ENCODE measurements at places on chromosomes 16 and 17. TPM values are rescaled to one million over a fixed set of nuclear protein-coding genes. Genes with fewer than 3 reads are reported as not detected.

Gene ACSM2A
- total RNA-seq = not detected

Gene MYL11
- total RNA-seq = not detected

Gene FZD2
- total RNA-seq = 6.9 TPM

Gene PPP1R1B
- total RNA-seq = 20.7 TPM

Gene COIL
- 21.4 TPM for total RNA-seq

Gene ACLY
- 106 TPM for total RNA-seq

Gene CDK12
- 19.7 TPM for total RNA-seq

Gene MT1G
- 0.74 TPM for total RNA-seq

Gene MT3
- 12.8 TPM for total RNA-seq

Gene VPS35
- 108 TPM for total RNA-seq

Gene TXNDC11
- 10.3 TPM for total RNA-seq

Gene COL1A1
- total RNA-seq = 41.1 TPM

Gene KRTAP1-5
- not detected for total RNA-seq

Gene PABPN1L
- total RNA-seq = 0.49 TPM

Gene KRTAP2-2
- total RNA-seq = not detected

Gene EVPLL
- total RNA-seq = not detected

Gene WFDC1
- total RNA-seq = 0.49 TPM

Gene EFCAB5
- 2.7 TPM for total RNA-seq

Gene RMI2
- total RNA-seq = 3.7 TPM

Gene BCO1
- total RNA-seq = not detected

Gene NKD1
- 1.5 TPM for total RNA-seq

Gene TSR3
- 32.2 TPM for total RNA-seq

Gene OTOP3
- not detected for total RNA-seq

Gene DNAI2
- total RNA-seq = 0.25 TPM

Gene ZFPM1
- total RNA-seq = 0.49 TPM

Gene PRR15L
- not detected for total RNA-seq

Gene IRF8
- 1.7 TPM for total RNA-seq

Gene CLCN7
- total RNA-seq = 43.0 TPM

Gene ANKS3
- 18.2 TPM for total RNA-seq

Gene KLHL10
- total RNA-seq = 0.25 TPM

Gene TP53TG3D
- total RNA-seq = not detected

Gene NETO2
- total RNA-seq = 122 TPM

Gene CHP2
- 1.5 TPM for total RNA-seq

Gene PRAC1
- total RNA-seq = not detected

Gene SEPHS2
- 12.0 TPM for total RNA-seq

Gene SOX8
- 21.6 TPM for total RNA-seq

Gene CORO1A
- 19.2 TPM for total RNA-seq

Gene DHRS7C
- not detected for total RNA-seq

Gene RETREG3
- 33.2 TPM for total RNA-seq

Gene ZKSCAN2
- total RNA-seq = 14.5 TPM

Gene UTS2R
- not detected for total RNA-seq

Gene PDP2
- 12.3 TPM for total RNA-seq

Gene CCDC144A
- 34.9 TPM for total RNA-seq

Gene NACA2
- total RNA-seq = not detected
